ENCODE measurements at places on chromosomes 2 and 18.
A peak's percentile ranks its signal among the peaks of the same experiment; 100 is the strongest.

- DNase-seq, result no peak
These were observed 1.3 kb upstream of the CCDC141 start for GRCh38 chr2:179051250-179051649.

GRCh38 chr2:230586328-230586982, 126.2 kb upstream of the CAB39 start:
- DNase-seq, result no peak

DNA sequence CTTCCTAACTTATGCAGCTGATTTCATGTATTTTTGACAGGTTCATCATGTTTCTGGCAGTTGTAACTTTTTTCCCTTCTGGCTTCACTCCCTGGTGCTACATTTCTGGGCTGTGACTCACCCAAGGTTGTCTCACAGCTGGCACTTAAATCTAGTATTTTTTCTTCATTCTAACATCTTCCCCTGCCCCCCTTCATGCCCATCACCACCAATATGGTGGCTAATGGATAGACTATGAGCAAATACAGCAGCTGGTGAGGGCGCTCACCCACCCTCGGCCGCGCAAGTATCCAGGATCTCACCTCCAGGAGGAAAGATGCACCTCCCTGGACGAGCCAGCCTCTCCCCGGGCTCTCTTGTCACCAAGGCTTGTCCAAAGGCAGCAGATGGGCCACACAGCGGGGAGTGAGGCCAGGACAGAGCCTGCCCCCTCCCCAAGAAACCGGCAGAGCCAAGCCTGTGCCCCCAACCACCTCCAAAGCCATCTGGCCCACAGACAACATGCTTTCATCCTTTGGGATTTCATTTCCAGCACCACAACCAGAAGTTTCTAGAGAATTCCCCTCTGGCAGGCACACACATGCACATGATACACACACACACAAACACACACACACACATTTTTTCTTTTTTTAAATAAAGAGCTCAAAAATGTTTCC, 39.1 kb downstream of the ATOH8 start:
- no peak for DNase-seq

DNA sequence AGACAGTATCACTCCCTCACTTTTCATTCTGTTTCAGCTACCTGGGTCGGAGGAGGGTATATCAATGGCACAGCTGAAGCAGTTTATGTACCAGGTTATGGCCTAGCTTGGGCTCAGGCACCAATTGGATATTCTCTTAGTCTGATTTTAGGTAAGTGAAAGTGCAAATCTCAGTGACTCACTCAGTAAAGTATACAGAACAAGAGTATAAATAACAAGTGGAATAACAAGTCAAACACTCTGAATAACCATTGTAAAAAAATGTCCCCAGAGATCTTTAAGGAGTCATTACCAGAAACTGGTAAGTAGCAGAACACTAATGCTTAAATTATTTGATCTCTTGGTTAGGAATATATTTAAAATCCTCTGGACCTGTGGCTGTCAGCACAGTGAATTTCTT, 5.7 kb downstream of the SLC5A7 start:
- no peak for DNase-seq

DNA sequence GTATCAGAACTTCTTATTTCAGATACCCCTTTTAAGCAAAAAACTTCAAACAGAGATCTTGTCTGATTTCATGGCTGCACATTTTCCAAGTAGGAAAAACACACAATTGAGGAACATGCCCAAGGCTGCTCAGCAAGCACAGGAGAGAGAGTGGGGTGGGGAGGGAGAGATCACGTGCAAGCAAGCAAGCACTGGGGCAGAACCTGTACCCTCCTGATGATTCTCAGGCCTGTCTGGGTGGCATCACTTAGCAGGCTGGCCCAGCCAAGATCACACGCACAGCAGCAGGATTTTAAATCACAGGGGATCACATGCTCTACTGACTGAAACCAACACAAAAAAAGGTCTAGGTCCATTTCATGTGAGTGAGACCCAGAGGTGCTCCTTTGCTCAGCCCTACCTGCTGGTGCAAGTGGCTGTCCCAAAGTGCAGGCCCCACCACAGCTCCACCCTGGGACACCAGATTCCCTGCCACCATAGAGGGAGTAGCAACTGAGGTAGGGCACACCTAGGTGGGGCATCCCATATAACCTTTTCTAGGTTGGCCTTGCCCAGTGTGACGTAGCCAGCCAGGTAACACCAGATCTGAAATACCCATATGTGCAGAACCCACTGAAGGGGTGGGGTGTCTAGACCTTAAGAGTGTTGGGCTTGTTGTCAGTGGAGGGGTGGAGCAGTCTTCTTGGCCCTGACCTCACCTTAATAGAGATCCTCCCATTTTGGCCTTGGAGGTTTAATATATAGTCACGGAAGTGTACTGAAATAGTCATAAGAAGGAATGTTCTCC, 1.8 kb upstream of the LYPD6B start:
- DNase-seq, result no peak

- no peak for DNase-seq
These were observed 205.9 kb downstream of the MYO1B start for GRCh38 chr2:191451116-191451515.

- no peak for DNase-seq
These were observed 39.7 kb downstream of the EPB41L5 start for GRCh38 chr2:120052597-120052996.

- DNase-seq, result no peak
These were observed 76.1 kb upstream of the RAB27B start for GRCh38 chr18:54752185-54752584.

DNA sequence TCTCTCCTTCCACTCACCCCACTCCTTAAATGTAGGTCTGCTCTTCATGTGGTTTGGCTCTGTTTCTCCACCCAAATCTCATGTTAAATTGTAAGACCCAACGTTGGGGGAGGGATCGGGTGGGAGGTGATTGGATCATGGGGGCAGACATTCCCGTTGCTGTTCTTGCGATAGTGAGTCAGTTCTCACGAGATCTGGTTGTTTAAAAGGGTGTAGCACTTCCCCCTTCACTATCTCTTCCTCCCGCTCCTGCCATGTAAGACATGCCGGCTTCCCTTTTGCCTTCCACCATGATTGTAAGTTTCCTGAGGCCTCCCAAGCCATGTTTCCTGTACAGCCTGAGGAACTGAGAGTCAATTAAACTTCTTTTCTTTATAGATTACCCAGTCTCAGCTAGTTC, 1044.5 kb upstream of the POU3F3 start:
- peak; percentile 75 for DNase-seq

GRCh38 chr2:7450833-7451190, 533.6 kb downstream of the RNF144A start:
- DNase-seq, result no peak

DNA sequence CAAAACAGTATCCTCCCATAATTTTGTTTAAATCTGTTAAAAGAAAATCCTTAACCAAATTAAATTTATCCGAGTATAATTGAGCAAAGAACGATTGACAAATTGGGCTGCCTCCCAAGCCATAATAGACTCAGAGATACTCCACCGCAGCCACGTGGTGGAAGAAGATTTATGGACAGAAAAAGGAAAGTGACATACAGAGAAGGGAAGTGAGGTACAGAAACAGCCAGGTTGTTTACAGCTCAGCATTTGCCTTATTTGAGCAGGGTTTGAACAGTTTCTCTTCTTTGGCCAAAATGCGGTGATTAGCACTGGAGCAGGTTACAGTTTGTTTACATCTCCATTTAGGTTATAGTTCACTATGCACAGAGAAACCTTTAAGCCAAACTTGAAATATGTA, 60.8 kb downstream of the KYNU start:
- no peak for DNase-seq

- no peak for DNase-seq
These were observed 89.6 kb upstream of the UBE2E3 start for GRCh38 chr2:180890781-180891180.

DNA sequence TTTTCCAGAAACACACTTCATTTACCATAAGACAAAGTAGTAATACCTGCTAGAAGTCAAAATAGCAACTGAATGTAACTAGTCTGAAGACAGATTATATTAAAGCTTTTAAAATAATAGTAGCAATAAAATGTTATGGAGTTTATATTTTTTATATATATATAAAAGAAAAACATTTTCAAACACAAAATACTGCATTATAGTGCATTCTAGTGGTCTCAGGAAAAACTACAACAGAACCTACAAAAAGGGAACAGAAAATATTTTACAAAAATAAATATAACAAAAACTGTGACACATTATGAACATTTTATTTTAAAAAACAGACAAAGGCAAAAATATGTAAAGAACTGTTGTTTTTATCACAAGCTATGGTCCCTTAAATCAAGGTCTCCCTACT, 48.0 kb downstream of the STRN start:
- no peak for DNase-seq

GRCh38 chr2:146532509-146533147, 1312.2 kb upstream of the ACVR2A start:
- DNase-seq, result no peak

DNA sequence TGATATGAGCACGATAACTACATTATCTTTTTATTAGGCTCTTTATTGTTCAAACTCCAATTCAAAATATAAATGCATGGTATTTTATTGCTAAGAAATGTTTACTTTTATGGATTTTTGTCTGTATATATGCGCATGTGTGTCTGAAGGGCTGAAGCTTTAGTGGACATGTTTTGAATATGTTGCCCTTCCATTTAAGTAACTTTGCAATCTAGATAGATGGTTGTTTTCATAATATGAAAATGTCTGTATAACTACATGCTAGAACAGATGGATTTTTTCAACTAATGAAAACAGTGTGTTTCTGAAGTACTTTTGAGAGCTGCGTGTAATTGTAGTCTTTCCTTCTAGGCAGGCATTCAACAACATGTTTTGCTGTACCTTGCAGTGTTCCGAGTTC, 18.7 kb downstream of the DCAF17 start:
- no peak for DNase-seq

DNA sequence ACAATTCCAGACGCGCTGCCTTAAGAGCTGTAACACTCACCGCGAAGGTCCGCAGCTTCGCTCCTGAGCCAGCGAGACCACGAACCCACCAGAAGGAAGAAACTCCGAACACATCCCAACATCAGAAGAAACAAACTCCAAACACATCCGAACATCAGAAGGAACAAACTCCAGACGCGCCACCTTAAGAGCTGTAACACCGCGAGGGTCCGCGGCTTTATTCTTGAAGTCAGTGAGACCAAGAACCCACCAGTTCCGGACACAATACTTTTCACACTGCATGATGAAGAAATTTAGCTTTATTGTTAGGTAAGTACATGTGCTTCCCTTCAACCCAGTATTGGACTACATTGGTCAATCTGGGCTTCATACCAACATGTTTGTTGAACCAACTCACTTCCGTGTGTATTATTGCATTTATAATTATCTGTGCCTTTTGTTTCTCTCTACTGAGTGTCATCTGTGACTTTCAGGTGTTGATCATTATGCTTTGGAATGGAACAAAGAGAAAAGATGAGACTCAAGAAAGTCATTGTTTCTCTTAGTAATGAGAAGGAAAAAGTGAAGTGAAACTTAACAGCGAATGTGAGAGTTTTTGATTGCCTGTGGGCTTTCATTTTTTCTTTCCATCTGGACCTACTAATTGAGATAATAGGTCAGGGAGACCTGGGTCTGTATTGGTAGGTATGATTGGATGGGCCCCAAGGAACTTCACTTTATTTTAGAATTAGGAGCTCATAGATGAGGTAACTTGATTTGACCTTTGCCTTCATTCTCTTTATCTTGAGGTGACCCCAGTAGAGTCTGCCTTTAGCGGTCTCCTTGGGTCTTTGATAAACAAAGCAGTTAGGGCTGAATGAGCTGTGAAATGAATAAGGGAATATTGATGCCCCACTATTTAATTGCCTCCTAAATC, 76.1 kb upstream of the CAVIN2 start:
- no peak for DNase-seq
